Endothelial cell (in vitro differentiated cells): ENCODE measurements at places on chromosomes 1 and 21. TPM values are rescaled to one million over a fixed set of nuclear protein-coding genes. Genes with fewer than 3 reads are reported as not detected.

ZNF281 gene
- 35.1 TPM for total RNA-seq

DNA sequence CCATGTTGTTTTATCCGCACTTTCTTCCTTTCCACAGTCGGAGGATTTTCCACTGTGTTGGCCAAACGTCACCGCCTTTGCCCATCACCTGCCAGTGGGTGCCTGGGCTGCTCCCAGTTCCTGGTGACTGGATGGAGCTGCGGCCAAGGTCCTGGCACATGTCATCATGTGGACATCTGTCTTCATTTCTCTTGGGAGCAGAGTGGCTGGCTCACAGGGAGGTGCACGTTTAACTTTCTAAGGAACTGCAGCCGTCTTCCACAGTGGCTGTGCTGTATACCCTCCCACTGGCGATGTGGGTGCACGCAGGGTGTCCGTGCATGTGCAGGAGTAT, 19.5 kb upstream of the RNF223 start:
- no peak overlapping the region for H3K27ac ChIP-seq
- peaks cover 3% of the 10 kb centered on the region for H3K27me3 ChIP-seq
- peaks cover 4% of the 10 kb centered on the region for H3K36me3 ChIP-seq
- no peaks in the 10 kb centered on the region for H3K4me1 ChIP-seq
- no peak for DNase-seq
- H3K4me3 ChIP-seq, result no peak overlapping the region

DNA sequence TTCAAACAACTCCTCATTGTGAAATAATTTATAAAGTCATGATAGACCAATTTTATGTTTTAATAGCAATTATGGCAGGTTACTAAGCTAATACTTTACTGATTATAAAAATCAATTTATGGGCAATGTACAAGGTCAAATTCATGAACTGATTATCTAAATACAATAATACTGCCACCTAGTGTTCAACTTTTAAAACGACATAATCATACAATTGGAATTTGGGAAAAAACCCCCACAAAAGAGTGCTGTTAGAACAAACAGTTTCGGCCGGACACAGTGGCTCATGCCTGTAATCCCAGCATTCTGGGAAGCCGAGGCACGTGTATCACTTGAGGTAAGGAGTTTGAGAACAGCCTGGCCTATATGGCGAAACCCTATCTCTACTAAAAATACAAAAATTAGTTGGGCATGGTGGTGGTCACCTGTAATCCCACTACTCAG, 14.0 kb downstream of the GTF2B start:
- H3K27ac ChIP-seq, result no peak overlapping the region
- H3K36me3 ChIP-seq, result peaks cover 7% of the 10 kb centered on the region
- H3K4me1 ChIP-seq, result peaks cover 7% of the 10 kb centered on the region
- no peak overlapping the region for H3K4me3 ChIP-seq

- DNase-seq, result no peak
- no peak overlapping the region for H3K4me3 ChIP-seq
- H3K27me3 ChIP-seq, result peaks cover 5% of the 10 kb centered on the region
- H3K4me1 ChIP-seq, result peaks cover 7% of the 10 kb centered on the region
- no peak overlapping the region for H3K27ac ChIP-seq
- no peaks in the 10 kb centered on the region for H3K36me3 ChIP-seq
Observed at GRCh38 chr1:115796036-115796435, 27.5 kb upstream of the CASQ2 start.

DNA sequence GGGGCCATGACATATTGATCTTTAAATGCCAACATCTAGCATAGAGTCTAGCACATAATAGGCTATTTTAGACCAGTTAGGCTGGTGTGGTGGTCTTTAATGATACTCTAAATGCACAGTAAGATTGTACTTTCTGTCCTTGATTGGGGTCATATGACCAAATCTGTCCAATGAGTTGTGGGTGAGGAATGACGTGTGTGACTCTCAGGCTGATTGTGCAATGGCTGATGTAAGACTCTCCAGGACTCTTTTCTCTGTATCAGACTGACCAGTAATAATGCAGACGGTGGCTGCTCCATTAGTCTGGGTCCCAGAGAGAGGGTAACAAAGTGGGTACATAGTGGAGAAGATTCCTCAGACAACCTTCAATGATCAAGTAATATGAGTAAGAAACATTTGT, 541.6 kb upstream of the CAMK1G start:
- no peaks in the 10 kb centered on the region for H3K36me3 ChIP-seq
- H3K4me3 ChIP-seq, result no peak overlapping the region
- peaks cover 1% of the 10 kb centered on the region for H3K27me3 ChIP-seq
- no peak overlapping the region for H3K27ac ChIP-seq

GRCh38 chr1:91523482-91523881, 22.8 kb downstream of the CDC7 start:
- no peak for DNase-seq
- H3K4me1 ChIP-seq, result peaks cover 10% of the 10 kb centered on the region
- H3K27me3 ChIP-seq, result peaks cover 3% of the 10 kb centered on the region
- H3K27ac ChIP-seq, result no peak overlapping the region

- no peak for DNase-seq
- H3K36me3 ChIP-seq, result no peaks in the 10 kb centered on the region
- no peak overlapping the region for H3K4me3 ChIP-seq
- peaks cover 24% of the 10 kb centered on the region for H3K4me1 ChIP-seq
Observed at GRCh38 chr21:28336314-28336713, 656.4 kb downstream of the LTN1 start.
